Temporal lobe (tissue), 4 donors: ENCODE measurements at places on chromosomes 3 and 15. TPM values are rescaled to one million over a fixed set of nuclear protein-coding genes. Genes with fewer than 3 reads are reported as not detected.

Gene IMPG2
- total RNA-seq, result 1.7 TPM

Gene PLOD2
- 11.3 TPM for total RNA-seq

Gene SOX14
- not detected for total RNA-seq

Gene GCNT3
- total RNA-seq, result under 0.01 TPM

Gene ARPIN
- 14.5 TPM for total RNA-seq

Gene CEMIP
- total RNA-seq, result 3.9 TPM

Gene TMEM108
- 18.4 TPM for total RNA-seq

Gene RTP1
- total RNA-seq, result 0.25 TPM

Gene CNTN4
- total RNA-seq, result 70.6 TPM

Gene CEP152
- 2.2 TPM for total RNA-seq

Gene ADAMTS17
- 6.1 TPM for total RNA-seq

Gene TICRR
- total RNA-seq, result 1.2 TPM

Gene GABRR3
- total RNA-seq, result under 0.01 TPM

Gene P2RY12
- total RNA-seq, result 15.0 TPM

Gene MNS1
- 2.0 TPM for total RNA-seq

Gene CISH
- total RNA-seq, result 0.74 TPM

Gene CLDN1
- total RNA-seq, result 5.7 TPM

Gene ANKRD63
- total RNA-seq, result 0.49 TPM

Gene GFM1
- total RNA-seq, result 55.6 TPM

Gene A4GNT
- not detected for total RNA-seq

Gene TRPM1
- not detected for total RNA-seq

Gene CHL1
- 896 TPM for total RNA-seq

Gene CLSTN2
- total RNA-seq, result 18.4 TPM

Gene HRG
- not detected for total RNA-seq

Gene ELL3
- total RNA-seq, result 2.2 TPM

Gene C3orf20
- not detected for total RNA-seq

Gene MKRN3
- total RNA-seq, result 13.5 TPM

Gene H1-8
- total RNA-seq, result not detected

Gene SLC12A8
- 0.98 TPM for total RNA-seq

Gene C3orf52
- total RNA-seq, result 0.25 TPM

Gene HTR3E
- not detected for total RNA-seq

Gene OR5H14
- not detected for total RNA-seq

Gene SLC24A5
- total RNA-seq, result not detected

Gene SCN11A
- total RNA-seq, result 0.25 TPM

Gene UBAP1L
- total RNA-seq, result 2.0 TPM

Gene ERICH6
- total RNA-seq, result 0.25 TPM

Gene PTPRG
- 54.8 TPM for total RNA-seq

Gene GRIP2
- total RNA-seq, result 7.4 TPM

Gene TARS3
- total RNA-seq, result 32.7 TPM

Gene CHRM5
- 1.2 TPM for total RNA-seq

Gene SERPINI2
- 0.74 TPM for total RNA-seq

Gene FBN1
- 20.9 TPM for total RNA-seq

Gene EXD1
- 0.25 TPM for total RNA-seq

Gene CP
- 0.98 TPM for total RNA-seq

Gene GP9
- 0.25 TPM for total RNA-seq

Gene MYD88
- 6.4 TPM for total RNA-seq

Gene MRPL46
- total RNA-seq, result 14.5 TPM

Gene CD86
- total RNA-seq, result 1.2 TPM

Gene OCA2
- total RNA-seq, result 2.7 TPM

Gene BTLA
- total RNA-seq, result 0.25 TPM

Gene SAXO2
- total RNA-seq, result 4.7 TPM

Gene LAMB2
- total RNA-seq, result 56.3 TPM

Gene STARD9
- total RNA-seq, result 7.9 TPM

Gene UBXN7
- total RNA-seq, result 54.1 TPM

Gene CEP97
- total RNA-seq, result 46.7 TPM

Gene IQCF5
- not detected for total RNA-seq

Gene ZNF106
- total RNA-seq, result 41.6 TPM

Gene TRIM42
- total RNA-seq, result not detected

Gene GOLGA8M
- 0.25 TPM for total RNA-seq

Gene SLC9C1
- 0.25 TPM for total RNA-seq
